Suppressor macrophage treated with lipopolysaccharide for 4 hours (primary cell): ENCODE measurements at places on chromosomes 6 and 20.

DNA sequence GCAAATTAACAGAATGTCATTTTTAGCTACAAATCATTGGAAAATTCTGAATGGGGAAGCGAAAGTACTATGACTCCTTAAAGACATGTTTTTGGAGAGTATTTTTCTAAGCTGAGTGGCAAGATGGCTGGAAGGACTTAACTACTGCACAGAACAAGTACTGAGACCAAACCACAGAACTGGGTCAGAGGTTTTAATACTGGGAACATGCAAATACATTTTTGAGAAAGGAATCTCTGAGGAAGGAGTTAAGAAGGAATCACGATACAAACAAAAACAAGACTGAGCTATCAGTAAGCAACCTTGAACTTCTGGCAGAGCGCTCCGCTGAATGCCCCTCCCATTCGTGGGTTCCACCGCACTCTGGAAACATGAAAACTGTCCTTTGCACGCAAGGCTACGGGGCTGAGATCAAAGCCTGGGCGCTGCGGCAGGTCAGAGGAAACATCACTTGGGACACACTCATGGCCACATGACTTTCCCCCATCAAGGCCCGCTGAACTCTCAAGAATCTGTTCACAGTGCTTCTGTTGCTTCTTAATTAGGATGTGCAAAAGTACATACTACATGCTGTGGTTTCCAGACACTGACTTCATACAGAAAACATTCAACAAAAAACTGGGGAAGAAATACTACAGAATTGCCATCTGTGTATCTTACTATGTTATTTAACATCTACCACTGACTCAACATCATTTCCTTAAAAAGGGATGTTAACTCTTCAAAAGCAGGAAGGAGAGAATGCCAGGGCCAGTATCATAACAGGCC lies 27.8 kb downstream of the SLC23A2 start:
- peak; percentile 75 for DNase-seq

GRCh38 chr6:56659721-56660380 lies 17.2 kb upstream of the DST start:
- DNase-seq = peak; percentile 34

- DNase-seq = no peak
Measured at GRCh38 chr6:3320238-3320811, 61.6 kb downstream of the PSMG4 start.

DNA sequence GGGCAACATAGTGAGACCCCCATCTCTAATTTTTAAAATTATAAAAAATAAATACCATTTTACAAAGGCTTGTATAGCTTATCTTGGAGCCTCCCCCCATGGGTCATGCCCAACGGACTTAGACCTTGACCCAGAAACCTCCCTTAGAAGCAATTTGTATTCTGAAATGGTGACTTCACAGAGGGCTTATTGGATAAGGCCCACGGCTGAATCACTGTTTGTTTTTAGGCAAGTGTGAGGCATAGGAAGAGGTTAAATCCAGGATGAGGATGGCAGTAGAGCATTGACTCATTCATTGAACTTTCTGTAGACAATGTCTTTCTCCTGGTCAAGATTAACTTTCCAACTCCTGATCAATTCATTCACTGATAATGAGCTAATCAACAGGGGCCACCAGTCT lies 6.2 kb upstream of the SNAI1 start:
- no peak for DNase-seq

GRCh38 chr20:57071283-57071731 lies 195.1 kb downstream of the BMP7 start:
- no peak for DNase-seq
